Karpas-422 (cell line): ENCODE measurements at places on chromosomes 4 and X. TPM values are rescaled to one million over a fixed set of nuclear protein-coding genes. Genes with fewer than 3 reads are reported as not detected.

The SHROOM2 gene
- 0.11 and 0.15 TPM in 2 replicates for total RNA-seq

DNA sequence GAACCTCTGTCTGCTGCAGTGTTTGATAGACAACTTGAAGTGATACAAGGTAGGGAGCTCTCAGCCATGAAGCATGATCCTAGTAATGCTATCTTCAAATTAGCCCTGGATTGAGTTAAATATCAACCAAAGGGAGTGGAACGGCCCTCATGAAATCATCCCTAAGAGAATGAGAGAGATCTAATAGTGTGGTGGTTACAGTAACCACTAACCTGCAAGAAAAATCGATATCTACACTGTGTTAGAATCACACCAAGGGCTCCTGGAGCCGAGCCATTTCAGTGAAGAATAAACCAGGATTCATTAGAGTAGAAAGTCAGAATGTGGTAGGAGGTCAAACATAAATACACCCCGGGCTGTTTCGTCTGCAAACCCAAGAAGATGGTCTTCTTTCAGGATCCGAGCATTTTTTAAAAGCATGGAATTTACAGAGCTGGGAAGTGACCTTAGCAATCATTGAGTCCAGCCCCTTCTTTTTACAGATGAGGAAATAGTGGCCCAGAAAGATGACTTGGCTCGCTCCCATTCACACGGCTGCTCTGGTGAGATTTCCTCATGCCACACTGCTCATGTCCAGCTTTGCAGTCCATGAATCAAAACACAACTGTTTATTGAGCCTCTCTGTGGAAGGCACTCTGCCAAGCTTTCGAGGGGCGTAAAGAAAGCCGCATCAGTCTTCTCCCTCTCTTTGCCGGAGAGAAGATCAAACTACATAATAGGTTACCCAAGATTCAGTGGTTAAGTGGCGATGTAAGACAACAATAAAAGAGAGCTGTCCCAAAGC is 5.5 kb upstream of the DCTD start:
- no peak overlapping the region for H3K4me3 ChIP-seq
- H3K27ac ChIP-seq: no peak overlapping the region
- no peaks in the 10 kb centered on the region for H3K36me3 ChIP-seq
- H3K27me3 ChIP-seq: no peaks in the 10 kb centered on the region
- DNase-seq: no peak
- H3K4me1 ChIP-seq: peaks cover 8% of the 10 kb centered on the region

- DNase-seq: no peak
- H3K4me3 ChIP-seq: no peak overlapping the region
- peak overlapping the region; percentile 68 for H3K27ac ChIP-seq
- H3K36me3 ChIP-seq: peaks cover 7% of the 10 kb centered on the region; the same call in 1 of the 2 replicates
- H3K27me3 ChIP-seq: no peaks in the 10 kb centered on the region
- peaks cover 51% of the 10 kb centered on the region for H3K4me1 ChIP-seq
These were observed 85.2 kb upstream of the STS start for GRCh38 chrX:7062276-7062675.

- H3K27ac ChIP-seq: no peak within 1 kb of the TSS
- H3K4me1 ChIP-seq: no peaks in the 10 kb centered on the region
- no peaks in the 10 kb centered on the region for H3K27me3 ChIP-seq
- H3K4me3 ChIP-seq: no peak within 1 kb of the TSS
These were observed at the start of gene SLC34A2 for GRCh38 chr4:25654971-25655963. TSS of gene SLC34A2 (plus strand) at chr4:25655851. CDS start at chr4:25662501, 6,650 bp downstream.

DNA sequence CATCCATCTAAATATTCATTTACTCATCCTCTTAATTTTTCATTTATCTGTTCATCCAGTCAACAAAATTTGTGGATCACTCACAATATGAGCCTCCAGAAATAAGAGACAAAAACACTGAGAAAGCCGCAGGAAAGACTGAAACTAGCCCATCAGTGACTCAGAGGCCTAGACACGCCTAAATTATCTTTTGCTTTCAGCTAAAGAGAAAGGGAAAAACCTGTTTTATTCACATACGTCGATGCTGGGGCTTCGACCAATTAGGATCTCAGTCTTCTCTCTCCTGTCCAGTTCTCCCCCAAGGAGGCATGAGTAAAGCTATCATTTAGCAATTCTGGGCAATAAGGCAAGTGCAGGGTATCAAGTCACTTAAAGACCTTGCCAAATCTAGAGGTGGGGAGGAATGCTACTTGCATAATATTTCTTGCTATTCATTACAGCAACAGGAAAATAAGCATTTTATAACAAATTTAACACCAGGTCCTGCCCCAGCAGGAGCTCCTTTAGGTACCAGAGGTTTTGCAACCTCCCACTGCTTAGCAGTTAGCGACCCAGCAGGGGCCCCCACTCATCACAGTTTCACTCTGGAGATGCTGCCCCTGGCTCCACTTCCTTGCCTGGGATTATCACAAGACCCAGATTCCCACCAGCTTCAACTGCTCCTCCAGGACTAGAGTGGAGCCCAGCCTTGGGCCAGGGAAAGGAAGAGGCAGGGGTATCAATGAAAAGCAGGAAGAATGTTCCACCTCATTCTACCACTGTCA is 30.1 kb upstream of the TMEM154 start:
- H3K36me3 ChIP-seq: no peaks in the 10 kb centered on the region
- no peak overlapping the region for H3K4me3 ChIP-seq
- H3K4me1 ChIP-seq: no peaks in the 10 kb centered on the region

GRCh38 chr4:79442422-79442821 is 34.4 kb upstream of the GK2 start:
- no peak overlapping the region for H3K4me3 ChIP-seq
- no peak overlapping the region for H3K27ac ChIP-seq
- no peaks in the 10 kb centered on the region for H3K4me1 ChIP-seq
- no peak for DNase-seq
- H3K27me3 ChIP-seq: no peaks in the 10 kb centered on the region

The OPN1MW gene
- not detected in 2 replicates for total RNA-seq

GRCh38 chr4:147247579-147247978 is 233.3 kb upstream of the EDNRA start:
- no peaks in the 10 kb centered on the region for H3K27me3 ChIP-seq
- no peak overlapping the region for H3K4me3 ChIP-seq
- no peaks in the 10 kb centered on the region for H3K36me3 ChIP-seq
- no peak for DNase-seq

- H3K27ac ChIP-seq: no peak within 1 kb of the TSS
- no peak within 1 kb of the TSS for H3K4me3 ChIP-seq
- no peaks in the 10 kb centered on the region for H3K36me3 ChIP-seq
- no peak for DNase-seq
- no peaks in the 10 kb centered on the region for H3K27me3 ChIP-seq
These were observed at the start of gene ETNPPL for GRCh38 chr4:108762559-108763225. TSS of gene ETNPPL (minus strand) at chr4:108763053. CDS start at chr4:108762898, 155 bp downstream.

DNA sequence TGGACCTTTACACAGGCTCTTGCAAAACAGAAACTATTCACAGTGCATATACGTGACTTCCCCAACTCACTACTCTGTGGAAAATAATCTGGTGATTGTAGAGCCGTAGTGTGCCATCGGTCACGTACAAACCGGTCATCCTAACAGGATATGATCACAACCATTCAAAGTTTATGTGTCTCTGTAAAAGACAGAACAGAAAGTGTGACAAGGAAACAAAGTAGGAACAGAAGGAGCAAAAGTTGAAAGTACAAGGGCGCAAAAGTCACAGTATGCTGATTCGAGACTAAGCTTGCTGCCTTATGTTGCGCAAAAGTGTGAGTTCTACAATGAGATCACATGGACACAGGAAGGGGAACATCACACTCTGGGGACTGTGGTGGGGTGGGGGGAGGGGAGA is 18.6 kb downstream of the MEPE start:
- H3K27ac ChIP-seq: no peak overlapping the region
- H3K4me3 ChIP-seq: no peak overlapping the region
- DNase-seq: no peak
- peaks cover 4% of the 10 kb centered on the region for H3K4me1 ChIP-seq
